Right atrium auricular region (tissue), 2 donors: ENCODE measurements at places on chromosomes 1 and 21.

DNA sequence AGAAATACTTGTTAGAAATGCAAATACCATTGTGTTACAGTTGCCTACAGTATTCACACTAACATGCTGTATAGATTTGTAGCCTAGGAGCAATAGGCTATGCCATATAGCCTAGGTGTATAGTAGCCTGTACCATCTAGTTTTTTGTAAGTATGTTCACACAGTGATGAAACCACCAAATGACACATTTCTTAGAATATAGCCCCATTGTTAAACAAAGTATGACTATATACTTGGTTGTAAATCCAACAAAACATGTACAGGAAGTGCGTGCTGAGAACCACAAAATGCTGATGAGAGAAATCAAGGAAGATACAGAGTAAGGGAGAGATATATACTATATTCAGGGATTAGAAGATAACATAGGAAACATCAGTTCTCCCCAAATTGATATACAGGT lies 92.2 kb downstream of the POU2F1 start:
- no peak for DNase-seq
- no peaks in the 10 kb centered on the region for H3K27me3 ChIP-seq
- H3K27ac ChIP-seq, result no peak overlapping the region
- no peaks in the 10 kb centered on the region for H3K4me1 ChIP-seq
- no peaks in the 10 kb centered on the region for H3K36me3 ChIP-seq

DNA sequence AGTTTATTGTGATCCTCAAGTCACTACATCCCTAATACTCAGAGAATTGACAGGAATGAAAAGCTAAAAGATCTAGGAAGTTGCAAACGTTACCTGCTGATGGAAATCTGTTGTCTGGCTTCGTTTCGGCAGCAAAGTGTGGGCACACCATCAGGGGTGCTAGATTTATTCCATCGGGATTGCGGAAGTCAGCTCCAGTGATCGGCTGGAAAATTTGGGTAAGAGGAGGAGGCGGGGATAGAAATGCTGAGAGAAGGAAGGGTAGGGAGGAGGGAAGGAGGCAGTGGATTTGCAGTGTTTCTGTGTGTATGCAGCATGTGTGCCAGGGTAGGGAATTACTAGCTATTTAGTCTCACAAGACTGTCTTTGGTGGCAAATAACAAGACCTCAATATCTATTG lies at the start of gene CTSK:
CTSK (minus strand) TSS at position 140 of the 400 bp plus-strand sequence. CDS start 1,455 bp downstream, outside the sequence.
- H3K36me3 ChIP-seq, result peaks cover 25% of the 10 kb centered on the region
- no peaks in the 10 kb centered on the region for H3K4me1 ChIP-seq
- no peak within 1 kb of the TSS for H3K4me3 ChIP-seq
- no peak within 1 kb of the TSS for H3K27ac ChIP-seq
- no peaks in the 10 kb centered on the region for H3K27me3 ChIP-seq
- no peak for DNase-seq

GRCh38 chr21:42425591-42425990 lies 21.9 kb downstream of the UBASH3A start:
- no peak for DNase-seq
- H3K4me3 ChIP-seq, result no peak overlapping the region
- H3K27ac ChIP-seq, result no peak overlapping the region
- no peaks in the 10 kb centered on the region for H3K27me3 ChIP-seq

DNA sequence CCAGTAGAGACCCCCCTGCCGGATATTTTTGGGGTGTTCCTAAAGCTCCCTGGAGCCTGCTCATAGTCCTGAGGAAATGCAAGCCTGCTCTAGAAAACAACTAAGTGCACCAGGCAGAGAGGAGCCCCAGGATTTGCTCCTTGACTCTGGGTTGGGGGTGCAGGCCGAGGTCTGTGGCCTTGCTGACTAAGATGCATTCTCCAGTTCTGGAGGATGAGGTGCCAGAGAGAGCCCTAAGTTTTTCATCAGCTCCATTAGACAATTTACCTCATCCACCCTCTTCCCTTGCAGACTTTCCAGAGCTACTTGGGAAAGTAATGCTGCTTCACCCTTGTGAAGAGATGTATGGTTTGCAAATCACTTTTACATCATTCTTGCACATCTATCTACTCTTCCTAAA lies 9.1 kb downstream of the TUFT1 start:
- H3K27ac ChIP-seq, result no peak overlapping the region
- H3K4me1 ChIP-seq, result no peaks in the 10 kb centered on the region
- no peak overlapping the region for H3K4me3 ChIP-seq
- no peaks in the 10 kb centered on the region for H3K36me3 ChIP-seq
- no peak for DNase-seq
- no peaks in the 10 kb centered on the region for H3K27me3 ChIP-seq

GRCh38 chr1:6497215-6497866 lies 5.9 kb upstream of the PLEKHG5 start:
- no peaks in the 10 kb centered on the region for H3K27me3 ChIP-seq
- no peaks in the 10 kb centered on the region for H3K4me1 ChIP-seq
- peak overlapping the region; percentile 78 for H3K27ac ChIP-seq
- H3K4me3 ChIP-seq, result peak overlapping the region; percentile 56

DNA sequence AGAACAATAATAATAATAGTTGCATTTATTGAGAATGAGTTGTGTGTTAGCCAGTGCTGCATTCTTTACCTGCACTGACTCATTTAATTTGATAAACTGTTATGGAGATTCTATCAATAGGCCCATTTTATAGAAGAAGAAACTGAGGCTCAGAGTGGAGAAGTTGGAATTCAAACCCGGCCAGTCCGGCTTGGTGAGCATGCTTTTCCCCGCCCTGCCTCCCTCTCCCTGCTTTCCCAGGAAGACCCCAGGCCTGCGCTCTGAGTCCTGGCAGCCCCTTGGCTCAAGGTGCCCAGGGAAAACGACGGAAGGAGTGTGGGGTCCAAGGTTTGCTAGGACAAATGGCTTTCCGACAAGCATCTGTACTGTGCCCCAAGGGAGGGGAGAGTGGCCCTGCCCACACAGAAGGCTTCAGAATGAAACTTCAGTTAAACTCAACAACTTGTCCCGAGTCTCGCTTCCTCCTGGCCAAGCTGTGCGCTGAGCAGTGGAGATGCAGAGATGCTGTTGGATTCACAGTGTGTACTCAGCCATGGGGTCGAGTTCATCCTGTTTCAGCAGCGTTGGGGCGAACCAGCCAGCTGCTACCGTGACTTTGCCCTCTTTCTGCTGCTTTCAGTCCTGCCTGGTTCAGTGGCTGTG lies 23.3 kb upstream of the PADI6 start:
- no peaks in the 10 kb centered on the region for H3K27me3 ChIP-seq
- no peak overlapping the region for H3K27ac ChIP-seq
- no peaks in the 10 kb centered on the region for H3K36me3 ChIP-seq
- H3K4me1 ChIP-seq, result no peaks in the 10 kb centered on the region
- DNase-seq, result no peak

DNA sequence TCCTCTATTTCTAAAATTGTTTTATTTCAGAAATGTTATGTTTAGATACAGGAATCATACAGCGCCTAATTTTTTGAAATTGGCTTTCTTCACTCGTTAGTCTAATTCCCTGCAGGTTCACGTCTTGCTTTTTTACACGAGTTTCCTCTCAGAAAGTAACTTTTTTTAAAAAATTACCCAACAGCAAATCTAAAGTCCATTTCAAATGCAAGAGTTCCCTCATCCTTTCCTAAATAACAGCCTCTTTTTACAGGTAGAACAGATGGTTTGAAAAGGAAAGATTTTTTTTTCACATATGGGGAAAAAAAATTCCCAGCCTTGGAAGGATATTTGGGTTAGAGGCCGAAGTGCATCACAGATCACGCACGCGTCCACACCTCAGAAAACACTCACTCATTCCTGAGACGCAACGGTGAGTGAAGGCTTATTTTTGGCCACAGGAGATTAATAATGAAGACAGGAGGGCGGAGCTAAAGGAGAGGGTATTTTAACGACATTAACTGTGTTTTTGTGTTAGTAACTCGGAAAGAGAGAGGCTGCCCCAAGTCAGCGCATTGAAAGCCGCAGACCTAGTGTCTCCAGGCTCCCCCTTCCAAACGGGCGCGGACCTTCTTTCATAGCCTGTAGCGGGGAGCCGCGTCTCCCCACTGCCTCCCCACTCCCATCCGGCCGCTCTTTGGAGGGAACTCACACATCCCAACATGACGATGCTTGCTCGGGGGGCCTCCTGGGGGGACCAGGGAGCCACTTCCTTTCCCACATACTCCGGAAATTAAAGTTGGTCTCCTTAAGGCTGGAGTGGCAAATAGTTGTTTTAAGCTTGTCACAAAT lies 969 bp upstream of the RIPK4 start:
- peaks cover 35% of the 10 kb centered on the region for H3K4me1 ChIP-seq
- H3K27me3 ChIP-seq, result peaks cover 30% of the 10 kb centered on the region
- no peak for DNase-seq
- peak overlapping the region; percentile 2 for H3K27ac ChIP-seq
- no peaks in the 10 kb centered on the region for H3K36me3 ChIP-seq
- no peak overlapping the region for H3K4me3 ChIP-seq

- no peaks in the 10 kb centered on the region for H3K36me3 ChIP-seq
- peak overlapping the region; percentile 93 for H3K27ac ChIP-seq
- H3K4me3 ChIP-seq, result no peak overlapping the region
- DNase-seq, result no peak
- no peaks in the 10 kb centered on the region for H3K27me3 ChIP-seq
- H3K4me1 ChIP-seq, result no peaks in the 10 kb centered on the region
Observed at GRCh38 chr1:109379422-109379821, 18.3 kb downstream of the SORT1 start.

DNA sequence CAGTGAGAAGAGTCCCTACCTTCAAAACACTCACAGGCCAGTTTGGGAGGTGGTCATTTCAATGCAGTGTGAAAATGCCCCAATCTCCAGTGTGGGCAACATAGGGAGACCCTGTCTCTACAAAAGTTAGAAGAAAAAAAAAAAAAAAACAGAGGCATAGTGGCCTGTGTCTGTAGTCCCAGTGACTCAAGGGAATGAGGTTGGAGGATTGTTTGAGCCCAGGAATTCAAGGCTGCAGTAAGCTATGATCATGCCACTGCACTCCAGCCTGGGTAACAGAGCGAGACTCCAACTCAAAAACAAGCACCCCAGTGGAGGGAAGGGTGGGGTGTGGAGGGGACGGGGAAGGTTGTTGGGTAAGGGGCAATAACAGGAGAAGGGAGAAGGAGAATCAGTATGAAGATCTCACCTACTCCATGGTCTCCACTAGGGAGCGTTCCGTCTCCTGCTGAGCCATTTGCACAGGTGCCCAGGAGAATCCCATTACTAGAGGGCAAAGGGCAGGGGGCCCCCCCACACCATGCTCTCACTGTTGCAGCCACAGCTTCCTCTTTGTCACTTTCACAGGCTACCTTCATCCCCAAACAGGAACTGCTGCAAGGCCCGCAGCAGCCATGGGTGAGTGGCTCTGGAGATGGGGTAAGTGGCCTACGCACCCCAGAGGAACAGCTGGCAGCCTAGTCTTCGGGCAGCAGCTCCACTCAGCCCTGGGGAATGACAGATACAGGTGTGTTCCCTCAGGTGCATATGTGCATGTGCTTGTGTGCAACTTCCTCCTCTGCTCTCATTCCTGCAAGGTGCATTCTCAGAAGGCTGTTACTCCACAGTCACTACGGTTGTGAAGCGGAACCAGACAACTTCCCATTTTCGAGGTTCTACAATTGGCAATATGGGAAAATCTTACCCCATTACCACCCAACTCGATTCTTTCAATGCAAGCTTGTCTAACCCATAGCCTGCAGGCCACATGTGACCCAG lies 87.9 kb upstream of the LYST start:
- no peaks in the 10 kb centered on the region for H3K4me1 ChIP-seq
- no peak for DNase-seq
- H3K36me3 ChIP-seq, result no peaks in the 10 kb centered on the region
- H3K27me3 ChIP-seq, result no peaks in the 10 kb centered on the region
- no peak overlapping the region for H3K4me3 ChIP-seq
- H3K27ac ChIP-seq, result no peak overlapping the region

DNA sequence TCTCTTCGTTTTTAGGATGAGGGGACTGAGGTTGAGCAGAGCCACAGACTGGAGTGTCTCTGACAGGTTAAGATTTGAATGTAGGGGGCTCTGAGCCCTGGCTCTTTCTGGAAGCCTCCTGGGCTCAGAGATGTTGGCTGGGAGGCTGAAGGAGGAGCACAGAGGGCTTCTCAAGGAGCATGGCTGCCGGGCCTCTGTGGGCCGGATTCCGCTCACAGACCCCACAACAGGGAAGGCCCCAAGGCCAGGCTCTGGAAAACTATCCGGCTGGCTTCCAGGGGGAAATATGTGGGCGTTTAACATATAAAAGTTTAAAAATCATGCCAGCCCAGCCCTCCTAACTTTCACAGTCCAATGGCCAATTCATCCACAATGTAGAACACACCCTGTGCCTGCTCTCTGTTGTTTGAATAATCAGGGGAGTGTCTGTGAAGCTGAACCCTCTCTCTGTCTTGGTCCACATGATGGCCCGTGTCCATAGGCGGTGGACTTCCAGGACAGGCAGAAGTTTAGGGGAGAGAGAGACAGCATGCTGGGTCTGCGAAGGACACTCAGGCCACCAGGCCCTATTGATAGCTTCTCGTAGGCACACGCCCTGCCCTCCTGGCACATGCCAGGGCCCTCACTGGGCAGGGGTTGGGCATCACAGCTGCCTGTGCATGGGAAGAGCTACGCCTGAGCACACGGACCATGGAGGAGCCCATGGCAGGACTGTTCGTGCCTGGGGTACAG lies 10.8 kb downstream of the OBSCN start:
- H3K27ac ChIP-seq, result no peak overlapping the region
- H3K4me1 ChIP-seq, result peaks cover 43% of the 10 kb centered on the region
- no peak overlapping the region for H3K4me3 ChIP-seq
- no peaks in the 10 kb centered on the region for H3K27me3 ChIP-seq
- no peak for DNase-seq

GRCh38 chr1:177620636-177621190 lies 349.1 kb downstream of the SEC16B start:
- no peaks in the 10 kb centered on the region for H3K27me3 ChIP-seq
- H3K36me3 ChIP-seq, result no peaks in the 10 kb centered on the region
- no peak overlapping the region for H3K27ac ChIP-seq

- no peak overlapping the region for H3K4me3 ChIP-seq
- no peak overlapping the region for H3K27ac ChIP-seq
- H3K27me3 ChIP-seq, result no peaks in the 10 kb centered on the region
- H3K4me1 ChIP-seq, result no peaks in the 10 kb centered on the region
- DNase-seq, result no peak
- no peaks in the 10 kb centered on the region for H3K36me3 ChIP-seq
Observed at GRCh38 chr1:110976089-110976488, 12.4 kb upstream of the LRIF1 start.

GRCh38 chr1:222914861-222915632 lies 100.2 kb downstream of the DISP1 start:
- no peak for DNase-seq
- no peaks in the 10 kb centered on the region for H3K27me3 ChIP-seq
- no peak overlapping the region for H3K27ac ChIP-seq
- no peak overlapping the region for H3K4me3 ChIP-seq
- H3K36me3 ChIP-seq, result no peaks in the 10 kb centered on the region
